Ecto neural progenitor cell (in vitro differentiated cells): ENCODE measurements at places on chromosomes 6 and 20.

- no peak for DNase-seq
Observed at GRCh38 chr6:28884423-28885131, 39.2 kb downstream of the TRIM27 start.

GRCh38 chr20:48463096-48463720 is 364.6 kb downstream of the PREX1 start:
- no peak for DNase-seq

GRCh38 chr20:57040466-57040865 is 226.0 kb downstream of the BMP7 start:
- no peak for DNase-seq

DNA sequence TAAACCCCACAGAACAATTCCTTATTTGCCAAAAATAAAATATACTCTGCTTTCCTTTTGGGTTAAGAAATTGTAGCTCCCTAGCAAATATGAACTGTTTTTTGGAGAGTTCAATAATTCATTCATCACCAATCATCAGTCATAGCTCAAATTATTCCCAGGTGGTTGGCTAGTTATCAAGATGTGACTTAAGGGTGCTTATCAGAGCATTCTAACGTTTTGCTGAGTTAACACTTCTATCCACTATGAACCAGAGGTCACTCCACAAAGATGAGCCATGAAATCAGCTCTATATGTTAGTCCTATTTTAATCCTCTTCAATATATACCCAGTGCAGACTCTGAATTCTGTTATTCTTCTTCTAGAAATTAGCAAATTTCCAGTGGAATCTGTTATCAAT is 379.1 kb downstream of the TENT5A start:
- no peak for DNase-seq

DNA sequence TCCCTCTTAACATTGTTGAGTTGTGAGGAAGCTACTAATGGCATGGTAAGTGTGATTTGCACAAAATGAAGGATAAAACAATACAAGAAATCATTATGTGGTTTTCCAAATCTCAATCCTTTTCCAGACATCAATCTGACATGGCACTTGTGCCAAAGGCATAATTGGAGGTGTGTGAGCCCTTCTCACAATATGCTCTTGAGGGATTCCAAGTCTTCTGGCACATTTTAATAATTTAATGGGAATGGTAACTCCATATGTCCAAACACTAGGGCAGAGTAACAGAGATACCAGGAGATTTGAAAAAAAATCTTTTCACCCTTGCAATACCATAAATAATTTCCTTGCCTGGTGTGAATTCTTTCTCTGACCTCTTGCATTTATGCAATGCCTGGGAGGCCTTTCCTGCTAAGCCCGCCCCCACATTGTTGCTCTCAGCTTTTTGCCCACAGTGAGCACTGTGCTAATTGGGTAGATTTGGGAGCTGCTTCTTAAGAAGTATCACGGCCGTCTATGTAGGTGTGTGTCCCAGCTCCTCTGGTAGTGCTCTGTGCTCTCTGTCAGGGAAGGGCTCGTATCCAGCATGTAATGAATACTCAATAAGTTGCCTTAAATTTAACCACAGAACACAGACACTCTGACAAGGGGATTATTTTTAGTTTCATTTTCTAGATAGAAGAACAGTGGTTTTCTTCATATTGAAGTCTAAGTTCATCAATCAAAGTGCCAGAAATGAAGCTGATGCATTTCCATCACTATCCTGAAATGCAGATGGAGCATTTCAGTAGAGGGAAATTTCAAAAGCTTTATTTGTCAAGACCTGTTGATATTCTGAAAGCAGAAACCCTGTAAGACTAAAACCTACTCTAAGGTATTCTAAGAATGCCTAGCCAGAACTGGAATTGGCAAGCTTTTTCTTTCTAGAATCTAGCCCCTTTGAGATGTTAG is 54.4 kb upstream of the CEP85L start:
- no peak for DNase-seq

- DNase-seq, result no peak
Observed at GRCh38 chr6:64250126-64250525, 614.5 kb downstream of the PHF3 start.

- no peak for DNase-seq
Observed at GRCh38 chr6:74969591-74970267, 236.1 kb downstream of the COL12A1 start.
